GM06990 (cell line): ENCODE measurements at places on chromosomes 5 and 9.

DNA sequence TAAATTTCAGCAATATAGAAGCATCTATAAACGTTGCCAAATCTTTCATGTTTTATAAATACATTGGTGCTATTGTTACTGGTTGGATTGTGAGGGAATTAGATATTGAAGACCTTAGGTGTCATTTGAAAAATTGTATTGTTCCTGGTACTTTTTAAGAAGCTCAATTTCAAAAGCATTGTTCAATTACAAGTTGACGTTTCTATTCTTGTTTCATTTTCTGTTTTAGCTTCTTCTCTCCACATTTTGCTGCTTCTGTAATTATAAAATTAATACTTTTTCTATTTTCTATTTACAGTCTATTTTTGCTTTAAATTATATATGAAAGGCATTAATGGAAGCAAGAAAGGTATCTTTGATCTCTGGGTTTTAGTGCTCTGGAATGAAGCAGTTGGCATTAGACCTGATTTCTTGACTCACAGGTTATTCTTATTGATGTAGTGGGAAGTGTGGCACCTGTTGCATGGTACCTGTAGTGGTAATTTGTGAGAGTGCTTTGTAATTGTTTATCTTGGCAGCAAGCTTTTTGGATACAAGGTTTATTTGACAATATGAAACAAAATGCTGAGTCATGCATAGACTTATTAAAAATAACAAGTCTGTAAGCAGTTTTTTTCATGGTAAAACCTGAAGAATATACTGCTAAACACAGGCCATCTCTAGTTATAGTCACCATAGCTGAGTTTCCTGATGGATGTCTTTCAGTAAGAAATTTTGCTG is 13.2 kb downstream of the MACIR start:
- DNase-seq = no peak

DNA sequence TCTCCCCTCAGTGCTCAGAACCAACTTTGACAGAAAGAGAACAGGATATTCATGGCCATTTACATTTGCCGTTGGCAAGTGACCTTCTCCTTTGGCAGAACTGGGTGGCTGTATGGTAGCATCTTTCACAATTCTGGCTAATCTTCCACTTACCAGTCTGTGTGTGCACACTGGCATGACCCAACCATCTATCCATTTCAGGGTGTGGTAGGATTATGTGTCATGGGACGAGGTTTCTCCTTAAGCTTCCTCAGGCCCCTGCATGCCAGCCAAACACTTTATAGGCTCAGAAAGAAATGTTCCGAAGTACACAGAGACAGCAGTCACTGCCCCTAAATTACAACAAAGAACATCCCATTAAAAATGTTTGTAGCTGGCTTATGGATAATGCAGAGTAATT is 497.1 kb downstream of the NFIB start:
- DNase-seq = no peak

GRCh38 chr9:4292781-4293180 is 7.1 kb downstream of the GLIS3 start:
- no peak for DNase-seq

DNA sequence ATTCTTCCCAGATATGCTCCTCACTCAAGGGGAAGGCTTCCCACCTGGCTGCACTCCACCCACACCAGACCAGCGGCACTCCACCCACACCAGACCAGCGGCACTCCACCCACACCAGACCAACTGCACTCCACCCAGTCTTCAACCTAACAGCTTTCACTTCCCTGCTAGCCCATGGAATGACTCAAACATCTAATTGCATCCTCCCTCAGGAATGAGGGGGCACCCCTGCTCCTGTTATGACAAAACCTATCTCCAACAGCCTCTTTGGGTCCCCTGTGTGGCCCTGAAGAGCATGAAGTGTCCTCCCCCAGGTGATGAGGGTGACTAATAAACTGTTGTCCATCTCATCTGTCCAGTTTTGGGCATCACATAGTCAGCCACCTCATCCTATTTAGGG is 556.6 kb upstream of the TUSC1 start:
- no peak for DNase-seq

- no peak for DNase-seq
These were observed 127.9 kb downstream of the PALM2AKAP2 start for GRCh38 chr9:109907810-109908458.

GRCh38 chr9:33329117-33329563 is 38.8 kb downstream of the NFX1 start:
- DNase-seq = no peak

GRCh38 chr5:107518190-107518589 is 152.5 kb downstream of the EFNA5 start:
- no peak for DNase-seq
